Thoracic aorta (tissue), 2 donors: ENCODE measurements at places on chromosomes 13 and 19.

- DNase-seq, result no peak
Measured at GRCh38 chr19:16530540-16531379, 11.5 kb downstream of the CHERP start.

DNA sequence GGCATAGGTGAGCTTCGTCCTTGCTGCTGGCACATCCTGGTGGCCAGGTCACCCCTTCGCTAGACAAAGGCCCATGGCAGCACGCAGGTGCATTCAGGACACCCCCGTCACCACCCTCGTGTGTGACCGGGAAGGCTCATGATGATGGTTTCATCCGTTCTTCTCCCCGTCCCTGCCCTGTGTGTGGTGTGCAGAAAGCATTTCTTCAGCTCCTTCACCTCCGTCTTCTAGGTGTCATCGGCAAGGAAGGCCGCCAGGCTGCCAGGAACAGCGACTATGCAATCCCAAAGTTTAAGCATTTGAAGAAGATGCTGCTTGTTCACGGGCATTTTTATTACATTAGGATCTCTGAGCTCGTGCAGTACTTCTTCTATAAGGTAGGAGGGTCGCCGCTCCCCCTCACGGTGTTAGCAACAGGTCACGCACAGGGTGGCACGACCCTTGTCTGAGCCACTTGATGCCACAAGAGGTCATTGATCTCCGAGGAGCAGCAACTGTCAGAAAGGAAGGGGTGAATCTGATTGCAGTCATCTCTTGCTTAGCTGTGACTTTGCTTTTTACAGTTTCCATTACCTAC is 111.0 kb upstream of the MCF2L start:
- DNase-seq, result no peak

GRCh38 chr19:18291019-18291524 is 9.7 kb upstream of the JUND start:
- DNase-seq, result no peak

DNA sequence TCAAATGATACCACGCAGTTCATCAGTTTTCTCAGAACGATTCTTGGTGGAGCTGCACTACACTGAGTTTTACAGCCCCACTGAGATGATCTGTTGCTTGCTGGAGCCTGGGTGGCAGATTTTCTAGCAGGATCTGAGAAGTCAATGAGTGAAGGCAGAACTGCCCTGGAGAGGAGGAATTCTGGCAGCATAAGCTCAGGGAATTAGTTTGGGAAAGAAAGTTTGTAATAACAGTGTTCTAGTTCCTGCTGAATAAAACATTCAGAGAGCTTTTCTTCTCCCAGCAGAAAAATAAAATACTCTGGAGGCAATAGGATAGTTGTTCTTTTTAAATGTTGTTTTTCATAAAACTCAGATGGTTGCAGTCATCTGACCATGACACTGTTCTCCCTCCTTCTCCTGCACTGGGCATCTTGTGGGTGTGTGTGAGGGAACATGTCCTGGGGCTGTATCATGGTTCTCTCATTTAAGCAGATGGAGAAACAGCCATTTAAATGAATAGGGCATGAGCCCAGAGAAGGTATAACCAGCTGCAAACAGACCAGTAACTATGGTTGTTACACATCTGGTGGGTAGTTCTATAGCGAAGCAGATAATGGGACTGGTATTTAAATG is 29.6 kb downstream of the OLFM4 start:
- no peak for DNase-seq

DNA sequence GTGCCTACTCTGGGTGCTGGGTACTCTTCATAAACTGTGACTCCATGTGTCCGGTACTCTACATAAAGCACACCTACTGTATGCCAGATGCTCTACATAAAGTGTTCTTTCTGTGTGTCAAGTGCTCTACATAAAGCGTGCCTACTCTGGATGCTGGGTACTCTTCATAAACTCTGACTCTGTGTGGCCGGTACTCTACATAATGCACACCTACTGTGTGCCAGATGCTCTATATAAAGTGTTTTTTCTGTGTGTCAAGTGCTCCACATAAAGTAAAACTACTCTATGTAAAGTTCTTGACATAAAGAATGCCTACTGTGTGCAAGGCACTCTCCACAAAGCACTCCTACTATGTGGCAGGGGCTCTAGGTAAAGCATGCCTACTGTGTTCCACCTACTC is 1.8 kb upstream of the CYP4F11 start:
- no peak for DNase-seq

GRCh38 chr19:406971-407510 is 1.9 kb downstream of the C2CD4C start:
- DNase-seq, result no peak

- no peak for DNase-seq
Measured at GRCh38 chr13:26340807-26341206, 86.9 kb downstream of the CDK8 start.

DNA sequence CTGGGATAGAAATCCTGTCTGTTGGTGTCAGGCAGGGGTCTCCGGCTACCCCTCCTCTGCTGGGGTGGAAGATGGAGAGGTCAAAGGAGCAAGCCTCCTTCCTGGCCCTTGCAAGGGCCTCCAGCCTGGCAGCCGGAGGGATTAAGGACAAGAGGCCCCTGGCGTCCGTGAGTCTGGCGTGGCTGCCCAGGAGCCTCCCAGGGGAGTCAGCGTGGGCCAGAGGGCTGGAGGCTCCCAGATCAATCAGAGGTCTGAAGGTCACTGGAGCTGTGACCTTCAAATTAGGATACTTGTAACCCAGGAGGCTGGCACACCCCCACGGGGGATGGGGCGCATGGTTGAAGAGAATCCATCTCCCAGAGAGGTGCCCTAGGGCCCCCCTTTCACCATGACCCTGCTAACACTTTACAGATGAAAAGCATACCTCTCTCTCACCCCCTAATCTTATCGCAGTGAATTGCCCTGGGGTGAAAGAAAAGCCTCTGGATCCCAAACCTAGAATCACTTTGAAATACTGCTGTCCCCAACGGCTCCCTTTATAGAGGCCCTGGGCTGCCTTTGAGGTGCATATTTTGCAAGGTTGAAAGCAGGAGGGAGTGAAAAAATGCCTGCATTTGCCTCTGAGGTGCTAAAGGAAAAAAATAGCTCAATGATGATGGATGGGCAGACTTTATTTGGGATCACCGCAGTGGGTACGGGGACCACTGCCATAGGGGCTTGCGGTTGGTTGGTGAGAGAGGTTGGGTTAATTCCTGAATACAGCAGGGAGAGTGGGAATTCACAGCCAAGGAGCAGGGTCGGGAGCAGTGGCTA is 44.9 kb upstream of the PEG3 start:
- DNase-seq, result no peak

DNA sequence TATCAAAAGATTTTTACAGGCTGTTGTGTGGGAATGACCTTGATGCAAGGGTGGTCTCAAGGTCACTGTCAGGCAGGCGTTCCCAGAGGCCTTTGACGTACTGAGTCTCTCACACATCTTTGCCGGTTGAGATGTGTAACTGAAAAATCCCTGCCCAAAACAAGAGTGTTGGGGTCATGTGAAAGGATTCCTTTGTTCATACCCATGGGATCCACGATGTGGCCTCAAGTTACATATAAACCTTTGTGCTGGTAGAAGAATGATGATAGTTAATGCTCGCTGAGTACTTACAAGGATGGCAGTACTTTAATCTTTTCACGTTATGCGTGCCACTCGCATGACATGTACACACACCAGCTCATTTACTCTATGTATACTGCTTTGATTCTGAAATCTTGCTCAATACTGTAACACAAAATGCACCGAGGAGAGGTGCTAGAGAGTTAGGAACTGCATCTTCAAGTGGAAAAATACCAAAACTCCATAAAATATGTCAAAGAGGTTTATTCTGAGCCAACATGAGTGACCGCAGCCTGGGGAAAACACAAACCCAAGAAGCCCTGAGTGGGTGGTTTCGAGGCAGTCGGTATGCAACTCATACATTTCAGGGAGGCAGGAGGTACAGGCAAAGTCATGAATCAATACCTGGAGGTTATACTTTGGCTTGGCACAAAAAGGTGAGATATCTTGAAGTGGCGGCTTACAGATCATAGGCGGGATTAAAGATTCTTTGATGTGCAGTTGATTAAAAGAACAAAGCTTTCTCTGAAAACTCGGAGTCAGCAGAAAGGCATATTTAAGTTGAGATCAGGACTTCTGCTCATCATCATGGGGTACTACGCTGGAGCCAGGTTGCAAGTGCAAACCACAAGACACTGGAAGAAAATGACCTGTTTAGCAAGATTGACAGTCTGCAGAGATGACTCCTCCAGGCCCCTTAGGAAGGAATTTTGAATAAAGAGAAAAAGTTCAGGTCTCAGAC is 87.4 kb upstream of the ARHGEF7 start:
- DNase-seq, result no peak

DNA sequence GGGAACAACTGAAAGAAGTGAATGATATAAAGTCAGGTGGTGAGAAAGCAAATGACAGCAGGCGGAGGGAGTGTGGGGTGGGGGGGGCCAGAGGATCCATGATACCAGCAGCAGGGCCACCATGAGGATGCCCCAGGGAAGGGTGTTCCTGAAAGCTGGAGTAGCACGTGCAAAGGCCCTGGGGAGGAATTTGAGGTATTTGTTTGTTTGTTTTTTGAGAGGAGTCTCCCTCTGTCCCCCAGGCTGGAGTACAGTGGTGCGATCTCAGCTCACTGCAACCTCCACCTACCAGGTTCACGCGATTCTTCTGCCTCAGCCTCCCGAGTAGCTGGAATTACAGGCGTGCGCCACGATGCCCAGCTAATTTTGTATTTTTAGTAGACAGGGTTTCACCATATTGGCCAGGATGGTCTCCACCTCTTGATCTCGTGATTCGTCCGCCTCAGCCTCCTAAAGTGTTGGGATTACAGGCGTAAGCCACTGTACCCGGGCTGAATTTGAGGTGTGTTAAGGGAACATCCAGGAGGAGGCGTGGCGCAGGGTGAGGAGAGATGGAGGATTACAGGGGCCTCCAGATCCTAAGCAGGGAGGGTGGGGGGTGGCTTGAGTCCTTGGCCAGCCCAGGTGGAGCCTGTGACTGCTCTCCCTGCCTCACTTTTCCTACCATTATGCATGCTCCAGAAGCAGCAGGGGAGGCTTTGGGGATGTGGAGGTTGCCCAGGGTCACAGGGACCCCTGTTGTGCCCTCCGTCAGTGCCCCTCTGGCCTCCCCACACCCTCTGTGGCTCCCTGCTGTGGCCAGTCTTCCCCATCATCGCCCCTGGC is 12.4 kb upstream of the JUND start:
- DNase-seq, result no peak

GRCh38 chr13:92842145-92842544 is 384.5 kb upstream of the GPC6 start:
- no peak for DNase-seq

- DNase-seq, result no peak
Measured at GRCh38 chr13:101144808-101145419, 271.4 kb downstream of the NALCN start.

DNA sequence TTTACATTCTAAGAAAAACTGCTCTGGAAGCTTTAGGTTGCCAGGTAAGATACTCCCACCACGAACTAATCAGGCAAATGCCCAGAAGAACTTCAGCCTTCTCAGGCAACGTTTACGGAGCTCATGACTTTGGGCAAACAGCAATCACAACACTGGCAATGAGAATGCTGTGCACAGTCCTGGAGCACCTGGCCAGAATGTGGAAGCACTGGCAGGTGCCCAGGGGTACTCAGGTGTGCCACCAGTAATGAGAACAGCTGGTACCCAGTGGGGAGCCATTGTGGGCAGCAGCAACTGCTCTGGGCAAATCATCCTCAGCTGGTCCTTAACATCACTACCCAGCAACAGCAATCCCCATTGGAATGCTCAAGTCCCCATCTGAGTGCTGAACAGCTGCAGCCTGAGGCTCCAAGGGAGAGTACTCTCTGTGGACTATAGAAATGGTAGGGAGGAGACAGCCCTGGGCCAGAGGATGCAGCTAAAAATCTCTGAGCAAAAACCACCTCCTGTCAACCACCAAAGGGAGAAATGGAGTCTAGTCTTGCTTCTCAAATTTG is 210.0 kb downstream of the FOXO1 start:
- no peak for DNase-seq

- no peak for DNase-seq
Measured at GRCh38 chr13:42474954-42475353, 99.0 kb upstream of the TNFSF11 start.

- no peak for DNase-seq
Measured at GRCh38 chr13:40635315-40635995, 31.0 kb downstream of the FOXO1 start.

- DNase-seq, result no peak
Measured at GRCh38 chr19:47507924-47508553, 6.8 kb downstream of the NAPA start.

DNA sequence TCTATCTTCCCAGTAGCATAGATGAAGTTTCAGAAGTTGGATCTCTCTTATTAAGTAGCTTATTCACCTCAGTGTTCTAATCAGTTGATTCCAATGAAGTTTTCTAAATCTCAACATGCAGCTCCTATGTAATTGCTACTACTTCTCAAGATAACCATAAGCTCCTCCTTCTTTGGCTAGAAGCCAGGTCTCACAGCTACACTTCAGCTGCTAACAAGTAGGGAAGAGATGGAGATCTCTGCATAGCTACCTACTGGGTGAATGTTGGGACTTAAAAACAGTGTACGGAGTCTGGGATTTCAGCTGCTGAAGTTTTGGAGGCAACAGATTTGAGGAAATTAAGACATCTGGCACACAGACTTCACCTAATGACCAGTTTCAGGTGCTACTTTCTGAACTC is 661.0 kb downstream of the SLITRK1 start:
- no peak for DNase-seq

- DNase-seq, result no peak
Measured at GRCh38 chr13:110107568-110108347, 199.2 kb downstream of the COL4A1 start.
